ENCODE measurements at places on chromosomes 5 and 9. TPM values are rescaled to one million over a fixed set of nuclear protein-coding genes. Genes with fewer than 3 reads are reported as not detected.
A peak's percentile ranks its signal among the peaks of the same experiment; 100 is the strongest.

LCN15 gene
- 0.14 TPM for polyA plus RNA-seq

DNA sequence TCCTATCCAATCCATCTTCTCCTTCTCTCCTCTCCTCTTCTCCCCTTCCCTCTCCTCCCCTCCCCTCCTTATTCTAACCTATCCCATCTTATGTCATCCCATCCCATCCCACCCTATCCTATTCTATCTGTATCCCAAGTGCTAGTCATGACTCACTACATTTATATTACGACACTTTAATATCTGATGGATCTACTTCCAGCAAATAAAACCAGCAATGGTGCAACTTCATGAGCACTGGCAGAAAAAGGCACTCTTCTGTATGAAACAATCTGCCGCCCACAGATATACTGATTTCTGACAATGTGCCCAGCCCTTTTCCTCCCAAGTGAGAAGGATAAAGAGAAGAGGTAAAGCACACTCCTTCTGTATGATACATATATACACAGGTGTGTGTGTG, 86.6 kb upstream of the ANKH start:
- no peak for DNase-seq

- DNase-seq, result no peak
These were observed 254.7 kb downstream of the MAN2A1 start for GRCh38 chr5:109944461-109944860.

PRLR gene
- polyA plus RNA-seq, result 38.4 TPM

GRCh38 chr5:168860503-168860902, 281.3 kb upstream of the PANK3 start:
- DNase-seq, result no peak

CFAP77 gene
- 1.6 TPM for polyA plus RNA-seq

- no peak for DNase-seq
These were observed 45.4 kb downstream of the ANGPTL2 start for GRCh38 chr9:127076860-127077643.

GRCh38 chr5:54905246-54905795, 80.1 kb downstream of the ESM1 start:
- DNase-seq, result no peak

GRCh38 chr5:172896465-172896864, 62.4 kb downstream of the ERGIC1 start:
- DNase-seq, result no peak

- peak; percentile 34 for DNase-seq
These were observed 362.7 kb downstream of the CSNK1G3 start for GRCh38 chr5:123874600-123875201.

IL3 gene
- not detected for polyA plus RNA-seq
